ENCODE measurements at places on chromosomes 4 and X.
A peak's percentile ranks its signal among the peaks of the same experiment; 100 is the strongest.

GRCh38 chr4:6345866-6346265 lies 76.2 kb downstream of the WFS1 start:
- DNase-seq = no peak

DNA sequence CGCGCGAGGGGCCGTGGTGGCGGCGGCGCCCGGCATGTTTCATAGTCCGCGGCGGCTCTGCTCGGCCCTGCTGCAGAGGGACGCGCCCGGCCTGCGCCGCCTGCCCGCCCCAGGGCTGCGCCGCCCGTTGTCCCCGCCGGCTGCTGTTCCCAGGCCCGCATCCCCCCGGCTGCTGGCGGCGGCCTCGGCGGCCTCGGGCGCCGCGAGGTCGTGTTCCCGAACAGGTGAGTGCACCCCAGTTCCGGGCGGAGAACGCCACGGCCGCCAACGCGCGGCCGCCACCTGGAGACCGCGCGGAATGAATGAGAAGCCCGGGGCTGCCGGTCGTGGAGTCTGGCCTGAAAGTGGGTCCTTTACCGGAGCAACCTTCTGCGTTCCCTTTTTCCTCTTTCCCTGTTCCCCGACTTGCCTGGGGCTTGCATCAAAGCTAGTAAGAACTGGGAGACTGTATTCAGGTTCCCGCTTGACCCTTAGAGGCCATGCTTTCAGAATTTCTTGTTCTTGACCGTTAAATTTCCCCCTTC lies 429 bp downstream of the NOCT start:
- DNase-seq = peak; percentile 56

DNA sequence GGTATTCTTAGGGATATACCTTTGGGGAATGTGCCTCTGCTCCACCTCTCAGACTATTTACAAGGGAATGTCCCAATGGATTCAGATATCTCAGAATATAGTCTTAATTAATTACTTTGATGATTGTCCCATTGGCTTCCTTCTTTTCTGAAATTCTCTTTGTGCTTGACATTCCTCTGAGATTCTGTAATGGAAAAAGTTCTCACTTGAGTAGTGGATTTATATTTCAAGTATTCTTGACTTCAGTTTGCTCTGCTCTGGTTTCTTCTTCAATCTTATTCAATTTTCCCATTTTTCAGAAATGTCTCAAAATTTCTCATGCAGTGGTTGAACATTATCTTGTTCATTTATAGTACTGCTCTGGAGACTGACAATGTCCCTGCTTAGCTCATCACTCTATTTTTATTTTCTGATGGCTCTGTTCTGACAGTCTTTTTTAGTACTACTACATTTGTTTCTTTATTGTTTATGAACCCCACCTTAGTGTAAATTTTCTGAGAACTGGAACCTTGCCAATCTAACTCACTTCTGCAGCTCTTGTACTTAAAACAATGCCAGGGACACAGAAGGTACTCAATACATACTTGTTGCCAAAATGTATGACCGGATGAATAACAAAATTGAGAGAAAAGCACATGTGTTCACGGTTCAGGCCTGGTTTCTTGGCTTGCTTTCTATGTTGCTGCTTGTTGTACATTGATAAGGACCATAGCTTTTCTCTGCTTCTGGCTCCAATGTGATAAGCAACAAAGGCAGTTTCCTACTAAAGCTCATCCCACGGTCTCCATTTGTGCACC lies 471.7 kb downstream of the GASK1B start:
- peak; percentile 7 for DNase-seq

DNA sequence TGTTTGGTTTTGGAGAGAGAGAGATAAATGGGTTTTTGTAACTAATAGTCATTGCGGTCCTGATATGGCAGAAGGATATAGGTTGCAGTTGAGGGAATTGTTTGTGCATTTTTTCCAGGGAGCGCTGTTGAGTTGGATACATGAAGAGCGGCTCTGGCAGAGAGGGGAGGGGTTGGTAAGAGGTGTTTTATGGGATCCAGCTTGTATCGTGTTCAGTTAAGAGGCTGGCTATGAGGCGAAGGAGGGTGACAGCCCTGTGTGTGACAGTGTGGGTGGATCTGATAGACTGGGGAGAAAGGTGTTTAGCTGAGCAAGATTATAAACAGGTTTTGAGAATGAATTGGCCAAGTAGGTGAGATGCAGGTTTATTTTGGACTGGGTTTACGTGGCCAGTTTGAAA lies 1.5 kb downstream of the SPANXN4 start:
- DNase-seq = no peak

DNA sequence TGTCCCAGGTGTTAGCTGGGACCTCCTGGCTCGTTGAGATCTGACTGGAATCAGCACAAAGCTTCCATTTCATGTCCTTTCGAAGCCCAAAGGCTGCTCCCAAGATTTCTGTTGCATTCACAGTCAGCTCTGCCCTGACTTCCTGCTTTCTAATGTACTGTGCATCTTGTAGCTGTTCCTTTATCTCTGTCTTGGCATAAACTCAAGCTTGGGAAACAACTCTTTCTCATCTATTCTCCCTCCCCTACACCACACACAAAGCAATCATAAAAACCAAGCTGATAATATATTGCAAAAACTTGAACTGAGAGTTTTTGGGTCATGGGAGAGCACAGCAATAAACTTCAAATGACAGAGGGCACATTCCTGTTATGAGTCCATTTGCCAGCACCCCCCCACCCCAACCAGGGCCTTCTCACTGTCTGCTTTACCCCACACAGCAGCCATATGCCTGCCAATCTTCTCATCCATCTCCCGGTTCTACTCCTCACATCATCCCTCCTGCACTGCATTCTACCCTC lies 76.3 kb downstream of the SYNPO2 start:
- DNase-seq = no peak

- no peak for DNase-seq
Observed at GRCh38 chrX:31366041-31366440, 294.2 kb upstream of the FTHL17 start.

DNA sequence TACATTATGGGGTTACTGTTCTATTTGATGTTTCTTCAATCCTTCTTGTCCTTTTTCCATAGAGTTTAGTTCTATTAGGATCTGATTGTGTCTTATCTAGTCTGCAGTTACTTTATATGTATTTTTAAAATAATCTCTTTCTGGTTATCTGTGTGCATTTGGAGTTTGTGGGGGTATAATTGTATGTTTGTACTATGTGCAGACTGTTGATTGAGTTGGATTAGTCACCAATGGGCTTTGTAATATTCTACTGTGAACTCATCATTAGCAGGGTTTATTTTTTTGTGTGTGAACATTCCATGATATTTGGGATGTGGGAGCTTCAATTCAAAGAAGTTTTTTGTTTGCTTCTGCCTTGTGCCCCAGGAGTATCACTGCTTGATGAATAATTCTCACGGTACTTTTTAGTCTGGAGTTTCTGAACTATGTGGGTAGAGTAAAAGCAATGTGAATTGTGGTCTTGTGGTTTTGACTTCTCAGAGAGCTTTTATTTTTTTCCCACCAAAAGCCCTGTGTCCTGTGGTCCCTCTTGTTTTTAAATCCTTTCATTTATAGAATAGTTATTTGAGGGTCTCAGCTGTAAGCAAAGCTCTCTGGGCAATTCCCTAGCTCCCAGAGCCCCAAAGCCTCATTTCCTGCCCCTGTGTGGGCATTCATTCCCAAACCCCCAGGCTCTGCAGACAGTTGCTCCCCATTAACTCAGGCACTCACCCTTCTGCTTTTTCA lies 127.8 kb downstream of the PHKA2 start:
- DNase-seq = no peak

DNA sequence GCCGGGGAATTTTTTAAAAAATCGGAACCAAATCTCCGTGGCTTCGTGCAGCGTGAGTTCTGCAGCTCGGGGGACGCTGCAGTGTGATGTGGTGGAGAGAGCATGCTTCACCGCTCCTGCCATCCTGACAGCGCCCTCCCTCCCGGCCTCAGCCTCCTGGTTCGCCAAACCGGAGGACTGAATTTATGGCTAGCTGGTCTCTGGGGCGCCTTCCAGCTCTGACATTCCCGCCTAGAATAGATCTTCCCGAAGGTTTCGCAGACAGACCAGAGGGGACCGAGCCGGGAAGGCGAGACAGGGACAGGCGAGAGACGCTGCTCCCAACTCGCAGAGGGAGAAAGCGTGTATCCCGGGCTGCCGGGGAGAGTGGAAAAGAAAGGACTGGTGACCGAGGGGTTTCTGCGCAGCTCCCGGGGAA lies 25.9 kb downstream of the HOPX start:
- peak; percentile 16 for DNase-seq

- no peak for DNase-seq
Observed at GRCh38 chrX:125654501-125654900, 334.8 kb downstream of the TEX13C start.

DNA sequence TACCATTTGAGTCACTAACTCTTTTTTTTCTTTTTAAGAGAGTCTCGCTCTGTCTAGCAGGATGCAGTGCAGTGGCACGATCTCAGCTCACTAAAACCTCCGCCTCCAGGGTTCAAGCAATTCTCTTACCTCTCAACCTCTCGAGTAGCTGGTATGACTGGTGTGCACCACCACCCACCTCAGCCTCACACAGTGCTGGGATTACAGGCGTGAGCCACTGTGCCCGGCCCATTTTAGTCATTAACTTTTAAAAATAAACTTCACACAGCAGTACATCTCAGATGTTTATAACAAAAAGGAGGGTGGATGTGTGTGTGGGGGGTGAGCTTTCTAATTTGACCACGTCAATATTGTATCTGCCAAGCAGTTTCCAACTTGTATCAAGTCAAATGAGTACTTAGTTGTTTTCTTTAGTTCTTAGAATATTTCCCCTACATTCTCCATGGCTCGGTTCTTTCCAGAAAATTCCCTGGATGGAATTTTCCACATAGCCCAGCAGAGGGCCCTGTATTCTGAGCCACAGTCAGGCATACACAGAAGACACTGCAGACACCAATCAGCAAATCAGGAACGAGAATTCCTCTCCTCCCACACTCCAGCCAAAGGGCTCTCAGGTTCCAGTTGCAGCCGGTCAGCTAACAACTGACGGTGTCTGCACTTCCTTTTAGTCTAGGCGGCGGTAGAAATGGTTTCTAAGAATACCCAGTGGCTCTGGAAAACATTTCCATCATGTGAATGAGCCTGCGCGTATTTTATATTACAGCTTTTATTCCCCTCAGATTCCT lies 20.1 kb upstream of the ARAF start:
- DNase-seq = peak; percentile 77

- no peak for DNase-seq
Observed at GRCh38 chr4:65747386-65747785, 77.1 kb upstream of the EPHA5 start.

DNA sequence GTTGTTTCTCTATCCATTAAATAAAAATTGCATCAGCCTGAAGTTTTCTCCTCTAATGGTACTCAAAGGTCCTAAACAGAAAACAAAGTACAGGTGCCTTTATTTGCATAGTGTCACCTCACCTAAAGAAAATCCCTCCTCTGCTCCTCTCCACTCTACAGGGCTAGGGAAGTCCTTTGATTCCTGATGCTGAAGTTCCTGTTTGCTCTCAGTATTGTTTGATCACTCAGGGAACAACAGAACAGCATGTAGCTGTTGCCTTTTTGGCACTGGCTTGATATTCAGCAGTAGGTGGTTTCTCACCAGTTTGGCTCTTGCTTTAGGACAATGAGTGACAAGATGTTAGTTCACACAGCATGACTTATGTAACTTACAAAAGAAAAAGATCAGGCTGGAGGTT lies 156.2 kb upstream of the SLC7A11 start:
- peak; percentile 21 for DNase-seq

DNA sequence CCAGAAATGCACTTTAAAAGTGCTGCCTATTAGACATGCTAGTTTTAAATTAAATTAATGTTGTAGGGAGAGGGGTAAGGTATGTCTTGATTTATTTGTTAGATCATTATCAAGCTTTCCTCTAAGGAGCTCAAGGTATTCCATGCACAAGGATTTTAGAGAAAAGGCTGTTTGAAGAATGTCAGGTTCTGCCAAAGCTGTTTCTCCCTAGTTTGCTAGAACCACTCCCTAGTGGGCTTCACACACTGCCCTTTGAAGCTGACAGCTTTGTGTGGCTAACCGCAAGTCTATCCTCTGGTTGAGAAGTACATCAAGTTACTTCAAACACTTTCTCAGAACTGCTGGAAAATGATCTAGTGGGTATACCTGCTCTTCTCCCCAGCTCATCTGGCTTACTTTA lies 32.3 kb downstream of the RASL11B start:
- no peak for DNase-seq

DNA sequence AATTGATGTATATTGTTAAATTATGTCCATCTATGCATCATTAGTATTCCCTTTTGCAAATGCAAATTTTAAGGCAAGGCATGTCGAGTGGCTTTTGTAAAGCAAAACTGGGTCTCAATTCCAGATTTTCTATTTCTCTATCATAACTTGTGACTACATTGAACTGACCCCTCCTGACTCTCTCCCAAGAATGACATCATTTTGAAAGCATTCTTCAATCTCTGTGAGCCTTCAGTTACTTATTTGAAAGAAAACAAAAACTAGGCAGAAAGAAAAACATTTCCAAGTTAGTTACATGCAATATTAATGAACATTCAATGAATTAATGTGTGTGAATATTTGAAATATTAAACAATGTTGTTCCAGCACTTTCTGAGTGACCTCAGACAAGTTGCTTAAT lies 314.3 kb upstream of the CLNK start:
- no peak for DNase-seq

DNA sequence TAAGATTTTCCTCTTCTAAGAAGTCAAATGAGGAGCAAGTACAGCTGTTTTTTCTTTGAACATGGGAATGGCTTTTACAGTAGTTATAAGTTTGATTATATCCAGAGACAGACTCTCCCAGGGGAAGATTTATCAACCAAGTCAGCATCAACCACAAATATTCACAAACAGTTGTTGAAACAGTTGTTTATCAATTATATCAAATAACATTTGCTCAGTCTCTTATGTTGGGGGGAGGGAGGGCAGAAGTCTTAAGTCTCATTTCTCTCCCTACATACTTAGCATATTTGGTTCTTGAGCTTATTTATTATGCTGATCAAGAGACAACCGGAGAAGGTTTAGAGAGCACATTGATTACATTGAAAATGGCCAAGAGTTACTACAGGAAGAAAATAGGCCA lies 110.1 kb downstream of the FBXO8 start:
- DNase-seq = no peak
